Muscle of leg (tissue), 16 donors: ENCODE measurements at places on chromosomes 3 and 15. TPM values are rescaled to one million over a fixed set of nuclear protein-coding genes. Genes with fewer than 3 reads are reported as not detected.

- peak overlapping the region; percentile 61 for H3K4me3 ChIP-seq
- peak; percentile 35 for DNase-seq
- H3K27ac ChIP-seq = peak overlapping the region; percentile 88
- H3K4me1 ChIP-seq = peaks cover 11% of the 10 kb centered on the region
Observed at GRCh38 chr3:14949126-14949525, 1.7 kb downstream of the NR2C2 start.

GRCh38 chr3:63959146-63959545 lies 47.0 kb upstream of the SCAANT1 start:
- no peak overlapping the region for H3K27ac ChIP-seq
- DNase-seq = peak; percentile 64
- H3K27me3 ChIP-seq = no peaks in the 10 kb centered on the region
- H3K4me3 ChIP-seq = no peak overlapping the region

DNA sequence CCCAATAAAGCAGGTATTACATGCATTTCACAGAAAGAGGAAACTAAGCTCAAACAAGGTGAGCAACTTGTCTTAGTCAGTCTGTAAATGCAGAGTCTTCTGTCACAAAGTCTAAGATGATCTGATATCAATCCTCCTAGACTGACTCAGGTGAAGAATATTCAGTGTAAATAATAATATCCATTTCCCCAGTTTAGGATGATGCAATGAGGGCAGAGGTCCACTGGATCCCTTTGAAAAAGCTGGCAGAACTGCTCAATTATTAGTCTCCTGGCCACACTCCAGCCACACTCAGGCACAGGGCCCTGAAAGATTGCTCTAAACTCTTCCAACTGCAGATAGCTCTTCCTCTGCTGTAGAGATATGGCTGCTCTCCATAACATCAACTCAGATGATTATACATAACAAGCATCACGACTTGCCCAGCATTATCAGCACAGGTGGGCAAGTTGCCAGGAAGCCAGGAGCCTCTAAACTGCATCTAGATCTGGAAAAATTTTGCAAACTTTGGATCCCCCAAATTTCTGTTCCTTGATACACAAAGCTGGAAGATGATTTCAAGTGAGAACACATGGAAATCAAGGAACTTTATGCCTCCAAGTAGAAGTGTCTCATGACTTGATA lies 129.8 kb upstream of the CPNE4 start:
- no peak for DNase-seq
- no peak overlapping the region for H3K4me3 ChIP-seq
- no peaks in the 10 kb centered on the region for H3K4me1 ChIP-seq
- no peaks in the 10 kb centered on the region for H3K36me3 ChIP-seq
- H3K27ac ChIP-seq = no peak overlapping the region

DNA sequence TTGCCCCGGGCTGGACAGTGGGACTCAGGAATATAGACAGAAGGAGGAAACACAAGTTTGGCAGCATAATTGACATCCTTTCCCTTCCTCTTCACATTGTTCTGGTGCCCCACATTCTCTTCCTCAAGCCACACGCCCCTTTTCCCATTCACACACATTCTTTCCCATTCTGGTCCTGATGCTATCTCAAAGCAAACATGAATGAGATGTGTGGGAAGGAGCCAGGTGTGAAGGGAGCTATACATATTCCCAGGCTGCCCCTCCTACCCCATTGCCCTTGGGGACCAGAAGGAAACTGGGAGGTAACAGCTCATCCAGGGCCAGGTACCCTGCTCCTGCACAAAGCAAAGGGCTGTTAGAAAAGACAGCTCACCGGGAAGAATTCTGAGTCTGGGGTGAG lies 23.4 kb upstream of the CLK3 start:
- no peaks in the 10 kb centered on the region for H3K27me3 ChIP-seq
- no peak overlapping the region for H3K27ac ChIP-seq
- DNase-seq = no peak

DNA sequence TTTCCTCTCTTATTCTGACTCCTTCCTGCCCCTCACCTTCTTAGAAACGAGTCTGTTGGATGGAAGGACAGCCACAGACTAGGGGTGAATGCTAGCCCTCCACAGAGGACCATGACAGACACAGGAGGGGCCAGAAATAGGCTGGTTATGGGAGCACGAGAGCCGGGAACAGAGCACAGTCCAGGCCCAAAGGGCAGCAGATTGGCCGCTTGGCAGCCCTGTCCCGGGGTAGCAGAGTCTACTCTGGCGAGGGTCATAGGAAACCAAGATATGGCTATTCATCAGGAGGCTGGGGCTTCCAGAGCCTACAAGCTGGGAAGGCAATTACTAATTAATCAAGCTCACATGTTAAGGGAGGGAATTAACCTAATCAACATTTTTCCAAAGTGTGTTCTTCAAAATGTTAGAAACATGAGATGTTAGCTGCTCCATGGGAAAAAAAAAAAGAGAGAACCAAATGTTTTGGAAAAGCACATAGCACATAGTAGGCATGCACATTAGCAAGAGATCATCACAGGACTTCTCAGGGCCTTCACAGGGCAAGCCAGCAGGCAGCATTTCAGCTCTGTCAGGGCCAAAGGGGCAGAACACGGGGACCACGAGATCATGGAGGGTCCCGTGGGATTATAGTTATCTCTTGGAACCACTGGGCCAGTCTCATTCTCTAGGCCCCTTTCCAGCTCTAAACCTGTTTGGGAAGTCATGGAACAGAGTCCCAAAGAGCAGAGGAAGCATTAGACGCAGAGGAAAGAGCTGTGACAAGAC lies 13.3 kb downstream of the SEMA3G start:
- H3K27me3 ChIP-seq = no peaks in the 10 kb centered on the region
- H3K27ac ChIP-seq = no peak overlapping the region
- no peak for DNase-seq

- no peak overlapping the region for H3K4me3 ChIP-seq
- no peaks in the 10 kb centered on the region for H3K36me3 ChIP-seq
- no peaks in the 10 kb centered on the region for H3K27me3 ChIP-seq
- H3K4me1 ChIP-seq = no peaks in the 10 kb centered on the region
- no peak for DNase-seq
Observed at GRCh38 chr15:22780267-22780666, 6.2 kb upstream of the NIPA1 start.

GRCh38 chr3:114155370-114155821 lies 23.5 kb downstream of the DRD3 start:
- no peaks in the 10 kb centered on the region for H3K36me3 ChIP-seq
- H3K27me3 ChIP-seq = peaks cover 6% of the 10 kb centered on the region
- DNase-seq = no peak
- no peak overlapping the region for H3K27ac ChIP-seq
- no peak overlapping the region for H3K4me3 ChIP-seq

GRCh38 chr3:162390891-162391290 lies 894.3 kb downstream of the OTOL1 start:
- H3K4me1 ChIP-seq = no peaks in the 10 kb centered on the region
- H3K27ac ChIP-seq = no peak overlapping the region
- no peaks in the 10 kb centered on the region for H3K36me3 ChIP-seq
- H3K4me3 ChIP-seq = no peak overlapping the region
- no peaks in the 10 kb centered on the region for H3K27me3 ChIP-seq

GRCh38 chr3:73115806-73116205 lies 54.3 kb downstream of the EBLN2 start:
- H3K4me3 ChIP-seq = no peak overlapping the region
- H3K27ac ChIP-seq = no peak overlapping the region
- H3K36me3 ChIP-seq = no peaks in the 10 kb centered on the region
- DNase-seq = no peak
- H3K4me1 ChIP-seq = no peaks in the 10 kb centered on the region

DNA sequence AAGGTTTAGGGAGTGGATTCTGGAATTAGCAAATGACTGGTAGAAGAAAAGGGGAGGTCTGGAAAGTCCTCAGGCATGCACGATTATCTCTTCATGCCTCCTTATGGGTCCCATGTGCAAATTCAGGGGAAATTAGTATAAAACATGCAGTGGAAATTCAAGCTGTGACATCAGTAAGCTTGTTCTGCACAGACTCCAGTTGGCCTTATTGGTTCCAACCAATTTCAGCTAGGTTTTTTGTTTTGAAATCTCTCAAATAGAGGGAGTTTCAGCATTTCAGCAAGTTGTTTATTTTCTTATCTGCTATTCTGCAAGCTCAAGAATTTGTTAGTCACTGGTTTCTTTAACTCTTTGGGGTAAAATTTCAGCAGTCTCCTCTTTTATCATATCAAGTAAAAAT lies 774 bp upstream of the TMCO5A start:
- no peaks in the 10 kb centered on the region for H3K27me3 ChIP-seq
- DNase-seq = peak; percentile 6
- no peak overlapping the region for H3K4me3 ChIP-seq

DNA sequence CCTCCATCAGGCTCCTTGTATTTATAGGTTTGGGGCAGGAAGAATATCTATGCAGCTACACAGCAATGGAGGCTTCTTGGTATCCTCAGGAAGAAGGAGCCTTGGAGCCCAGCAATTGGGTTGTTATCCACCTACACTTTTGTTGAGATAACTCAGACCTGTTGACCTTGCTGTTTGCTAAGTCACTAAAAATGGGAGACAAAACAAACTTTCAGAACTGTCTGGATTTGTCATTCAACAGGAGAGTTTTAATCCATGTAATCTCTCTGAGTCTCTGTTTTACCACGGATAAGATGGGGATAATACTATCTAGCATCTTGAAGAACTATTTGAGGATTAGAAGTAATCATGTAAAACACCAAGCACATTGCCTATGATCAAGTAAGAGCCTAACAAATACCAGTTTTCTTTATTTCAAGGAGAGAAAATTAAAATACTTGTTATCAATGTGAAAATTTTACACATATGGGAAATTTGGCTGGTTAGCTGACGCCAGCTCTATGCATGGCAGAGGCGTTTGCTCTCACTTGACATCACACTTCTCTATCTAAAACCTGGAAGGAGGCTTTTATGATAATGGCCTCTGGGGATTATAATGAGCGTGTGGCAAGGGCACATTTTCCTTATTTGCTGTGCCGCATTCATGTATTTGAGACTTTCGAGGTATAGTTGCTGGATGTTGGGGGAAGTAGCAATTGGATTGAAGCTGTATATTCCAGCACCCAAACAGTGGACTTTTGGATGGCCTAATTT lies 215.6 kb downstream of the PDCD6IP start:
- no peaks in the 10 kb centered on the region for H3K27me3 ChIP-seq
- H3K27ac ChIP-seq = no peak overlapping the region
- H3K4me1 ChIP-seq = no peaks in the 10 kb centered on the region
- DNase-seq = no peak

- H3K4me1 ChIP-seq = no peaks in the 10 kb centered on the region
- no peak overlapping the region for H3K27ac ChIP-seq
- H3K27me3 ChIP-seq = no peaks in the 10 kb centered on the region
- no peak overlapping the region for H3K4me3 ChIP-seq
- H3K36me3 ChIP-seq = no peaks in the 10 kb centered on the region
- DNase-seq = no peak
Observed at GRCh38 chr3:193879099-193879863, 256.7 kb upstream of the HES1 start.

GRCh38 chr3:24981924-24982323 lies 446.1 kb upstream of the RARB start:
- DNase-seq = peak; percentile 75
- no peaks in the 10 kb centered on the region for H3K27me3 ChIP-seq
- H3K36me3 ChIP-seq = no peaks in the 10 kb centered on the region
- H3K4me3 ChIP-seq = no peak overlapping the region

- DNase-seq = peak; percentile 85
- H3K27ac ChIP-seq = no peak overlapping the region
- H3K4me3 ChIP-seq = no peak overlapping the region
- peaks cover 2% of the 10 kb centered on the region for H3K27me3 ChIP-seq
- no peaks in the 10 kb centered on the region for H3K36me3 ChIP-seq
- peaks cover 22% of the 10 kb centered on the region for H3K4me1 ChIP-seq
Observed at GRCh38 chr3:124559846-124560574, 170.2 kb upstream of the UMPS start.

NEK10 gene
- 6.6 TPM for total RNA-seq

LIPH gene
- 0.18 TPM for total RNA-seq

PAK6 gene
- total RNA-seq = 0.44 TPM

GPR149 gene
- total RNA-seq = 0.35 TPM

GOLGA8M gene
- 0.53 TPM for total RNA-seq
